ENCODE measurements at places on chromosomes 4 and X. TPM values are rescaled to one million over a fixed set of nuclear protein-coding genes. Genes with fewer than 3 reads are reported as not detected.

The DCAF8L2 gene
- not detected for total RNA-seq

The MAOB gene
- 140 TPM for total RNA-seq

The ODAM gene
- not detected for total RNA-seq

- H3K4me3 ChIP-seq: no peak overlapping the region
- peak; percentile 76 for DNase-seq
- no peaks in the 10 kb centered on the region for H3K27me3 ChIP-seq
- peak overlapping the region; percentile 64 for H3K27ac ChIP-seq
- H3K4me1 ChIP-seq: peaks cover 13% of the 10 kb centered on the region
These were observed 35.4 kb downstream of the JADE1 start for GRCh38 chr4:128844931-128845330.

DNA sequence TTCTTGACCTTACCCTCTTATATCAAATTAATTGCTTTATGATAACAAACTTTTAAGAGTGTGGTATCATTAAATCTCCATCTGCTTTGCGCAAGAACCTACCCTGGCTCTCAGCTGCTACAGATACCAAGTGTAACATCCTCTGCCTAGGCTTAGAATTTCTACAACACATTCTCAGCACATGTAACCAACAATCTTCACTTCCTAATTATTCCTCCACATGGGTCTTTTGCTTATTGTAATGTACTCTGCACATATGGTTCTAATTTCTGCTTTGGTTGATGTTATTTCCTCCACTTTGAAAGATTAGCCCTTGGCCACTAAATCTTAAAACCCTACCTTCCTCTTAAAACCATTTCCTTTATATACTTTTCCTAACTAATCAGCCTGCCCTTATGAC, 242.4 kb downstream of the ARHGAP24 start:
- no peak overlapping the region for H3K27ac ChIP-seq
- H3K4me3 ChIP-seq: no peak overlapping the region
- no peaks in the 10 kb centered on the region for H3K27me3 ChIP-seq
- DNase-seq: no peak

DNA sequence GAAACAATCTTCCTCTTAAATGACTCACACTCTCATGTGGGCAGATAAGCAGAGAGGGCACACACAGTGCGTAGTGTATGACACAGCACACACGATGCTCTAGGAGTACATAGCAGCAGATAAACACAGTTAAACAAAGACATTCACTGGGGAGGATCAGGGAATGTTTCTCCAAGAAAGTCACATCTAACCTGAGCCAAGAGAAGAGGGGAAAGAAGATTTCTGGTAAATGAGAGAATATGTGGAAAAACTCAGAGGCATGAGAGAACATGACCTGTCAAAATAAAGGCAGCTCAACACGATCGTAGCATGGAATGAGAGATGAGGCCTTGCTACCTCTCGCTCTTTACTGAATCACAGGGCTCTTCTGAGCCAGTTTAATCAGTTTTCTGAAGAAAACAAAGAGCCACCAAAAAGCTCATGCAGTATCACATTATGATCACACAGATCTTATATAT, 251.0 kb downstream of the ANK2 start:
- peaks cover 6% of the 10 kb centered on the region for H3K4me1 ChIP-seq
- no peaks in the 10 kb centered on the region for H3K36me3 ChIP-seq
- DNase-seq: peak; percentile 58
- H3K27ac ChIP-seq: peak overlapping the region; percentile 73
- H3K4me3 ChIP-seq: no peak overlapping the region

GRCh38 chr4:10366628-10367027, 90.6 kb downstream of the ZNF518B start:
- no peaks in the 10 kb centered on the region for H3K27me3 ChIP-seq
- no peaks in the 10 kb centered on the region for H3K4me1 ChIP-seq
- no peak for DNase-seq
- no peak overlapping the region for H3K27ac ChIP-seq
- no peak overlapping the region for H3K4me3 ChIP-seq

DNA sequence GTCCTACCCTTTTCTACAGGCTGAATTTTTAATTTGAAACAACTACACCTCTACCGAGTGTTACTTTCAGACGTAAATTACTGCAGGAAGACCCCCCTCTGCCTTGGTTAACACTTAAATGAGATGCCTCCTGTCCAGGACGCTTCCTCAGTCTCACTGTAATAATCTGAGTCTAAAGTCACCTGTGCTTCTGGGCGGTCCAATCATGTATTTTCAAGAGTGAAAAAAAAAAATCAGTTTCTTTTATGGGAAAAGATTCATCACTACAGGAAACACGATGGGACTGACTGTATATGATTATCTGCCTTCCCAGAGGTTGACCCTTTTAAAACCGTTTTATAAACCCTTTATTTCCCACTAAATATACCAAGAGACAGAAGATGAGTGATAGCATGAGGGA, 776 bp downstream of the RBM47 start:
- no peak for DNase-seq
- no peaks in the 10 kb centered on the region for H3K27me3 ChIP-seq
- H3K4me1 ChIP-seq: no peaks in the 10 kb centered on the region
- H3K27ac ChIP-seq: peak overlapping the region; percentile 71
- H3K36me3 ChIP-seq: no peaks in the 10 kb centered on the region

- no peak overlapping the region for H3K27ac ChIP-seq
- no peaks in the 10 kb centered on the region for H3K36me3 ChIP-seq
- DNase-seq: no peak
- peaks cover 9% of the 10 kb centered on the region for H3K27me3 ChIP-seq
- H3K4me1 ChIP-seq: peaks cover 5% of the 10 kb centered on the region
These were observed 654 bp upstream of the DDIT4L start for GRCh38 chr4:100190643-100191600.

DNA sequence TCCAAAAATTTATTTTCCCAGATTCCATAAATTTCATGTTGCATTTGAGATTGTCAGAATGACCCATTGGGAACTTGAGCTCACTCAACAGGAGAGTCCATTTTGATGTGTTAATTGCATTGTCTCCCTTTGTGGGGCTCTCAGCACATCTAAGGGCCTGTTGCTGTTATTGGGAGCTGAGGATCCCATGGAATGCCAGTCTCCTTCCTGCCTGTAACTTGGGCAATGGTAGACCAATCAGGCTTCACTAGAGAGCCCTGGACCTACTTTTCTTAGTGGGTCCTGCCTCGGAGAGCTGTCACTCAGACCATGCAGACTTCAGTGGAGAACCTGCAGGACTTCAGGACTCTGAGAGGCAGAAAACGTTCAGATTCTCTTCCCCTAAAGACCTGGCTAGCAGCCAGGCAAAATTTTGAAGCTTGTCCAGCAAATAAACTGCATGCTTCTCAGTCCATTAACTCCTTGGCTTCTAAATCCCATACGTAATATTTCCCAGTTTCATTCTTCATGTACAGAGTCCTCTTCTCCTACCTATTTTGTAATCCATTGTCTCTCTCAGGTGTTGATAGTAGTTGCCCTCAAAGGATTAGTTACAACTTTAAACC, 25.1 kb downstream of the OCRL start:
- no peaks in the 10 kb centered on the region for H3K4me1 ChIP-seq
- no peak overlapping the region for H3K27ac ChIP-seq
- no peaks in the 10 kb centered on the region for H3K36me3 ChIP-seq
- no peak for DNase-seq

- no peaks in the 10 kb centered on the region for H3K4me1 ChIP-seq
- no peak for DNase-seq
- no peaks in the 10 kb centered on the region for H3K27me3 ChIP-seq
- H3K27ac ChIP-seq: no peak overlapping the region
- no peaks in the 10 kb centered on the region for H3K36me3 ChIP-seq
- H3K4me3 ChIP-seq: no peak overlapping the region
These were observed 139.4 kb upstream of the EMCN start for GRCh38 chr4:100657187-100657586.

- peaks cover 3% of the 10 kb centered on the region for H3K27me3 ChIP-seq
- H3K4me3 ChIP-seq: no peak overlapping the region
- H3K36me3 ChIP-seq: no peaks in the 10 kb centered on the region
- H3K27ac ChIP-seq: no peak overlapping the region
These were observed 46.8 kb downstream of the CRLF2 start for GRCh38 chrX:1165535-1166196.
